ENCODE measurements at places on chromosomes 3 and 15.

- no peak for DNase-seq
Observed at GRCh38 chr3:30613133-30613825, 6.9 kb downstream of the TGFBR2 start.

- no peak for DNase-seq
Observed at GRCh38 chr3:182596676-182597410, 196.5 kb upstream of the ATP11B start.

- no peak for DNase-seq
Observed at GRCh38 chr15:39299486-39300267, 281.2 kb upstream of the THBS1 start.

- DNase-seq, result no peak
Observed at GRCh38 chr3:98754483-98754882, 8.7 kb upstream of the ST3GAL6 start.

- DNase-seq, result no peak
Observed at GRCh38 chr3:139396707-139397106, 7.3 kb upstream of the COPB2 start.

- DNase-seq, result no peak
Observed at GRCh38 chr15:74788683-74789151, 6.8 kb downstream of the CSK start.

DNA sequence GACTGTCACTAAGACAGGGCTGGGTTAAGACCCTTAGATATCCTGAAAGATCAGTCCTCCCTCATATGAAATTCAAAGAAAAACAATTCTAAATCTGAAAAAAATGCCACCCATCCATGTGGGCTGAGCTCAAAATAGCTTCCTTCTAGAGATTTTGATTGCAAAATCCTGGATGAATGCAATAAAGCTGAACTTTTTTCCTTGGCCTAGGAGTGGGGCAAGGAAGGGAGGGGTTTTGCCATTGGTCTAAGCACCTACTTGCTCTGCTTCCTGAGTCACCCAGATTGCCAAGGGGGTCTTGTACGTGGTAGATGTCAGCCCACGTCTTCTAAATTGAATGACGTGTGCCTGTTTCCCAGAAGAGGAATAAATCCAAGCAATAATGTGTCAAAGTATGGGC is 15.3 kb upstream of the SMAD3 start:
- no peak for DNase-seq

GRCh38 chr15:35000511-35000910 is 12.4 kb upstream of the ZNF770 start:
- DNase-seq, result no peak

- DNase-seq, result no peak
Observed at GRCh38 chr15:39934397-39935071, 619 bp downstream of the EIF2AK4 start.

DNA sequence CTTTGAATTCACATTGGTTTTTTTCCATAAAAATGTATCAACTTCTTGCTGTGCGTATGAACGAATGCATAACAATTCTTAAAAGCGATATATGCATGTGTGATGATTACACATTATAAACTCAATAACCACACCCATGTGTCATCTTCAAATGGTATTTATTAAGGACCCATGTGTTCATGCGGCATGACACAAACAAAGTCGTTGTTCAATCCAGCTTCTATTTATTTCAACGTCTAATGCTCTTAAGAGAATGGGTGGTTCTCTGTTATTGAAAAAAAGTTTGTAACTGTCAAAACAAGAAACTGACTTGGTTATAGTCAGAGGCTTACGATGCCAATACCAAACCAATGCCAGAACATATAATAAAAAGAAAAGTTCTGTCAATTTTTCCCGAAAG is 195.9 kb downstream of the FOXP1 start:
- DNase-seq, result no peak

DNA sequence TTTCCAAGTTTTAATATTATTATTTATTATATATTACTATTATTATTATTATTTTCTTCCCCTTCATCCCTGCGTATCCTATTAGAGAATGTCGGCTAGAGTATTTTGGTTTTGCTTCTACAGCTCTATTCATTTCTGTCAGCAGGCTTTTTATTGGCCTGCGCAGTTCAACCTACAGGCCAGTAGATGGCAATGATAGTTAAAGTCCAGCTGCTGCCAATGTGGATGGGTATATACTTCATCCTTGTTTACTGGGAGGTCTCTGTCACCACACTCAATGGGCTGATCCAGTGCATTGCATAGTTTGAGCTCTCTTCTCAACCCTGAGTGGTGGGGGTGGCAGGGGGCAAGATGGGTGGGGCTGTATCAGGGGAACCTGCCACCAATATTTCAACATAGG is 799.8 kb downstream of the NSUN3 start:
- DNase-seq, result peak; percentile 30

DNA sequence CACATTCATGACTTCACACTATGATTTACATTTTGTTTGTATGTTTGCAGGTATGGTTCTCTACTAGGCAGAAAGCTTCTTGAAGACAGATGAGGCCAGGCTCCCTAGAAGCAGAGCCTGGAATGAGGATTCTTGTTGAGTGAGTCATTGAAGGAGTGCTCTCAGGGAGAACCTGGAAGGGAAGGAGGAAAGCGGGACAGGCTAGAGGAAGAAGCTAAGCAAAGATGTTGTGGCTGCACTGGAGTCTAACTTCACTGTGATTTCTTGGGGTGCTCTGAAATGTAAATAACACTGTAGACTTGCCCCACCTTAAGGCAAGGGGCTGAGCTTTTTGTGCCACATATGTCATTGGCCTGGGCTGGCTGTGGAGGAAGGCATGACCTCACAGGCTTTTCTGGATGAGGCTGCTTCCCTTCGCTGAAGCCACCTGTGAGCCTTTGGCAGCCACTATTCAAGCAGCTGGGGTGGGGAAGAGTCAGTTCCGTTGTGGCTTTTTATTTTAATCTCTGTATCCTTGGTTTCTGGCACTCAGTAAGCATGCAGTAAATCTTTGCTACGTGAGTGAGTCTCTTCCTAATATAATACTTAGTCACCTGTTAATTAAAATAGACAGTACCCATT is 307.3 kb downstream of the SV2B start:
- DNase-seq, result peak; percentile 69

- peak; percentile 30 for DNase-seq
Observed at GRCh38 chr3:104273046-104273649, 1093.6 kb upstream of the ALCAM start.

DNA sequence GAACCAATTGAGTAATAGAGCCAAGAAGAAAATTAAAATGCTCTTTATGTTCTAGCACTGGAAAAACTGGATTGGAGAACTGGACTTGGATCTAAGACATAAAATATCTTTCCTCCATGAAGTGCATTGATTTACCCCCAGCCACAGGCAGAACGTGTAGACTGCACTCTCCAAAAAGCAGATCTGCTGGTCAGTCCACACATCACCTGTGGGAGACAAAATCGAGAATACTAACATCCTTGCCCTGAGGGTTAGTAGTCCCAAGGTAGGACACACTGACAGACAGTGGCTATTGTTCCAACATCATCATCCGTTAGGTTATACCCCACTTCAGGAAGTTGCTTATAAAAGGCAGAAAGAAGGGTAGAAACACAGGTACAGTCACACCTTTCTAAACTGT is 257.1 kb upstream of the STT3B start:
- no peak for DNase-seq

DNA sequence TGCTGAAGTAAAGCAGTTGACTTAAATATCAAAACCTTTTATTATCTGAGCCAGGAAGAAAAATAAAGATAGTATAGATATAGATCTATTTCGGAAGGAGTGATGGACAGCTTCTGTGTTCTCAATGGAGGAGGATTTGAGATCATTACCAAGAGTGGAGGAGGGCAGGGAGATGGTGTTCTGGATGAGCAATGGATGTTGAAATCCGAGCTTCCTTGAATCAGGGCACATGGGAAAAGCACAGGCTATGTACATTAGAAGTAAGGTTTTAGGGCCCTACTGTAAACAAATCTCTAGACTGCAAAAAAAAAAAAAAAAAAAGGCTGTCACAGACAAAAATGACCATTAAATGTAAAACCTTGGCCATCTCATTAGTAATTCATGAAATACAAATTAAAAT is 43.2 kb downstream of the GTPBP8 start:
- DNase-seq, result no peak

DNA sequence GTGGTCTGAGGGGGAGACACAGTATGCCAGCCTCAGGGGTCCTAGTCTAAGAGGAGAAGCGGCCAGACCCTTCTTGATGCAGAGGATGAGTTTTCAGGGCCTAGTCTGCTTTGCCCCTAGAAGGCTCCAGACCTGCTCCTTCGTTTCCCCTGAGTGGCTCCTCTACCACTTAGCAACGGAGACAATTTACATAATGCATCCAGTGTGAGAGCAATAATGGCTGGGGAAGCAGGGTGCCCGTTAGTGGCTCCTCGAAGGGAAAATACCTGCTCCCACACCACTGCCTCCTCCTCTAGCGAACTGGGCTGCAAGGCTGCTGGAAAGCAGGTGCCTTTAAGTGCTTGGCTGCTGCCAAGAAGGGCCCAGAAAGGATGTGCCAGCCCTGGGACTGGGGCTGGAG is 38.9 kb downstream of the CACNA2D2 start:
- DNase-seq, result no peak

DNA sequence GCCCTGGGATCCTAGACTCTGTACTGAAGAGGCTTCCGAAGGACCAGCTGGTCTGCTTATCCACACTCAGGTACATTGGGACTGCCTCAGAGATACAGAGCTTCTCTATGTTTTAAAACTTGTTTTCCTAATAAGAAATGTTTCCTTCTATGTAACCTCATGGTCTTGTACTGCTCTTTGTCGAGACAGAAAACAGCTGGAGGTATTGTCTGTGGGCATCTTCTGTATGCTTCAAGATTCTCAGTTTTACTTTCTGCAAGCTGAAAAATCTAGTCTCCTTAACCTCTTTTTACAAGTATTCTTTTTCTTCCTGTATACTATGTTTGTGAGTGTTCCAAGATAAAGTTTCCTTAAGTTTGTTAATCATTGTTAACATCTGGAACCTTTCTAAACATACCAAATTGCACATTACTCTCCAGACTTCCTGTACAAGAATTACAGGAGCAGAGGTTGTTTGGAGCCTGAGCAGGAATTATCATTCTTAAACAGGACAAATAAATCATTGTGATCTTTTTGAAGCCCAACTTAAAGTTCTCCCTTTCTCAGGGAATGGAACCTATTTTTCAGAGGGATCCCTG is 358.3 kb upstream of the CFAP20DC start:
- no peak for DNase-seq

DNA sequence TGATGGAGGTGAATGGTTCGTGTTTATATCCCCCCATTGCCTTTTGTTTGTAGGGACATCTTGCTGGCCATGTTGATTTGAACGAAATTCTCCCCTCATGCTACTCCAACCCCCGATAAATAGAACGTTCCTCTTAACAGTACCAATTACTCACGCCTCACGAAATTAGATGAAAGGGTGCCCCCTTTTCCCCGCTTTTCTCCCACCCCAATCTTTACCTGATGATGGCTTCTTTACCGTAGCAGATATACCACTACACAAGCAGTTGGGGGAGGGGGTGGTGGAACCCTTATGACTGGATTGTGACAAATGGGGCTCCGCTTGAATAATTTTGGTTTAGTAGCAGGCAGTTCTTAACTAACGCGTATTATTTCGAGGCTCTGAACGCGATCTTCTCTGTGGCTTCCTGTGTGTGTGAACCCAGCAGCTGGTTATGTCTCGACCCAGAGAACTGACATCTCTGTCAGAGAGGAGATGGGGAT is 1.1 kb downstream of the PIAS1 start:
- DNase-seq, result peak; percentile 63

GRCh38 chr15:94387442-94387841 is 156.1 kb downstream of the MCTP2 start:
- DNase-seq, result no peak

DNA sequence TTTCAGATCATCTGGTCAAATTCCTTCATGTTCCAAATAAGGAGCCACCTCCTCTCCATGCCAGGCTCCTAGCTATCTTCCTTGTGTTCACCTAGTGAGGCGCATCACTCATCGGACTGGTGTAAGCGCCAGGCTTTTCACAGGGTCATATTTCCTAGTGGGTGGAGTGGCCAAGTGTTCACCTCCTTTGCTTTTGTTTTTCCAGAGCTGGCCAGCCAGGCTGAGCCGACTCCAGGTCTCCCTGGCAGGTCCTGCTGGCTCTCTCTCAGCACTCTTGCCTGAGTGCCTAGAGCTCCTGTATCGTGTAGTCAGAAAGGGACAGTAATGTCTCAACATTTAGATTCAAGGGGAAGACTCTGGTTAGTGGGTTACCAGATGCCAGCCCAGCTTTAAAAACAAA is 31.0 kb downstream of the HEG1 start:
- no peak for DNase-seq

- no peak for DNase-seq
Observed at GRCh38 chr3:161939918-161940620, 443.5 kb downstream of the OTOL1 start.

DNA sequence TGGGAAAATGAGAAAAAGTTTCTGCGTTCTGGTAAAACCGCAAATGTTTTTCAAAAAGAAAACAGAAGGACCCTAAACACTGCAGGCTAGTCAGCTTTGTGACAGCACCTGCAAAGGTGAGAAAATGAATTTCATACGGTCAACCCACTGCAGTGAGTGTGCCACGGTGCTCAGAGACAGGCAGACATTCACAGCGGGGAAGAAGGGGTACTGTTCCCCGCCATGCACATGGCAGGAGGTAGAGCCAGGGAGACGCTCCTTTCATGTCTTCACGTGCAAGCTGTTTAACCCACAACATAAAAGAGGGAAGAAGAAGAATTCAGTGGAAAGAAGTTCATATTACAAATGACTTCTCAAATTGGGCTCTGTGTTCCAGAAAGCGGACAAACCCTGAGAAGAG is 109.5 kb downstream of the SEC22A start:
- DNase-seq, result no peak

DNA sequence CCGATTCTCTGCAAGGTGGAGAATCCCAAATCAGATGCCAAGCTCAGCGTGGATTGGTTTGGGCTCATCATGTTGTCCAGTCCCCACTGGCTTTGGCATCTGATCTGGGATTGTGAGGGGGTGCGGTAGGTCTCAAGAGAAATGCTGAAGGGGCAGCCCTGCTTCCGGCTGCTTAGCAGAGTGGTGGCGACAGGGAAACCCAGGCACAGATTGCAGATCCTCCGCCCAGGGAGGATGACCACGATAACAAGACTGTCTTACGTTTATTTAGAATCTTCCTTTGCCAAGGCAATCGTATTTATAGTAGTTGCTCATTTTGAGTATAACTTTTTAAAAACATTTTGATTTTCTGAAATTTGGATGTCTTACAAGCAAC is 61.1 kb downstream of the SLC12A8 start:
- no peak for DNase-seq

DNA sequence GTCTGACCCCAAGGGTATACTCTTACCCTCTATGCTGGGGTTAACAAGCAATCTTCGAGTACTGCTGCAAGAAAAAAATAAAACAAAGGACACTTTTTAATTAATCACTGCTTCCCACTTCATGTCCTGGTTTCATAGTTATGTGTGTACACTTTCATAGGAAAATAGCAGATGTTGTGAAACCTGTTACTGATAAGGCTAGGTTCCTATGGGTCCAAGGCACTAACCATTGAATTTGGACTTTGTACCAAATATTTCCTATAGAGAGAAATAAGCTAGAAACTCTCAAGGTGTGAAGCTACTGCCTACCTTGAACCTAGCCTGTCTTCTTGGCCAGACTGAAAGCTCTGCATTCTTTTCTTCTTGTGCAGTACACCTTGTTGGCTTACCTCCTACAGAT is 14.6 kb upstream of the GPR160 start:
- no peak for DNase-seq

GRCh38 chr3:16174976-16175901 is 759 bp downstream of the GALNT15 start:
- no peak for DNase-seq

- DNase-seq, result peak; percentile 11
Observed at GRCh38 chr3:126389112-126389793, 5.5 kb upstream of the CFAP100 start.
